NCI-H1105 (cell line): ENCODE measurements at places on chromosomes 5 and 9.

DNA sequence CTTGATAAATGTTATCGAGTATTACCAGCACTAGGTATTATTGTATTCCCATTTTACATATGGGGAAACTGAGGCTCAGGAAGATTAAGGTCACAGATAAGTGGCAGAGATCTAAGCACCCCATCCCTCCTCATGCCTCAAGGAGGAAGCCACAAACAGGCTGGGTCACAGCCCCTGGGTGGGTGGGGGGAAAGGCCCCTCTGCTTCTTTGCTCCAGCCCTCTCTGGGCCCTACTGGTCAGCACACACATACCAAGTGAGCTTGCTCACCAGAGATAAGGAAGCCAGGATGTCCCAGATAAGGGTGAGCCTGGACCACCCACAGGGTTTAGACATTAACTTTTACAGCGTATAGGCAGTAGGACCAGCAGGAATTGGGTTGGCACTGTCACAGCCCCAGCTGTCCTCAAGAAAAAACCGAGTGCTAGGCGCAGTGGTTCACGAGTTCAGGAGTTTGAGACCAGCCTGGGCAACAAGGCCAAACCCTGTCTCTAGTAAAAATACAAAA, 45.3 kb downstream of the STK10 start:
- DNase-seq = no peak

GRCh38 chr5:77881528-77881927, 105.4 kb upstream of the TBCA start:
- DNase-seq = no peak

GRCh38 chr9:4435197-4435596, 55.1 kb upstream of the SLC1A1 start:
- DNase-seq = no peak

DNA sequence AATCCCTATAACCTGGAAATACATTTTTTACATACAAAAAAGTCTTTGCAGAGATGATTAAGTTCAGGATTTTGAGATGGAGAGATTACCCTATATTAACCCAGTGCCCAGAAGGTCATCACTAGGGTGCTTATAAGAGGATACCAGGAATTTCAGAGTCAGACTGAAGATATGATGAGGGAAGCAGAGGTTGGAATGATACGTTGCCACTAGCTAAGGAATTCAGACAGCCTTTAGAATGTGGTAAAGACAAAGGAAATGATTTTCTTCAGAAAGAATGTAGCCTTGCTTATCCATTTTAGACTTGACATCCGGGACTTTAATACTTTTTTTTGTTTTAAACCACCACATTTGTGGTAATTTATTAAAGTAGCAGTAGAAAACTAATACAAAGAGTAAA, 2176.8 kb upstream of the C9orf72 start:
- no peak for DNase-seq

DNA sequence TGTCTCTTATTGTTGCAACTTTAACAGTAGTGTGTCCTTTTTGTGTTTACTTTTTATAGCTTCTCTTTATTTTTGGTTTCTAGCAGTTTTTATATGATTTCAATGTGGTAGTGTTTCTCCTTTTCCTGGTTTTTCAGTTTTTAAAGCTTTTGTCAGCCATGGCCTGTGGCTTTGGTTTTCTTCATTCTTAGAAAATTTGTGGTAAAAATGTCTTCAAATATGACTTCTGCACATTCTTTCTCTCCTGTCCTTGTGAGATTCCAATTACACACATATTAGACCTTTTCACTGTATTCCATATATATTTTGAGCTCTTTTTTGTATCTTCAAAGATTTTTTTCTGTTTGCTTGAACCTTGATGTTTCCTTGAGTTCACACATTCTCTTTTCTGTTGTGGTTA, 180.5 kb downstream of the CNTLN start:
- no peak for DNase-seq

DNA sequence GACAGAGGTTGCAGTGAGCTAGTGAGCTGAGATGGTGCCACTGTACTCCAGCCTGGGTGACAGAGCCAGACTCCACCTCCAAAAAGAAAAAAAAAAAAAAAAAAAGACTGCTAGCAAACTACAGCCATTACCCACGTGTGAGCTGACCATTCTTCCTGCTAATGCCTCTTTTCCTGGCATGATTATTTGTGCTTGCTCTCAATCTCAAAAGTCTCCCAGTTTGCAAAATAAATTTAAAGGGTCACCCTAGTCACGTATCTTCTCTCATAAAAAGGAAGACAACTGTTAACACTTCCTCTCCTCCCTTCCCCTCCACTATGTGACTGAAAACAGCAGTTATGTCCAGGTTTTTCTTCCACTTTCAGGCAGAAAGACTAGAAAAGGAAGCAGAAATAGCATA, 37.2 kb downstream of the TRIM36 start:
- DNase-seq = no peak

- DNase-seq = no peak
These were observed 122.7 kb upstream of the LPAR1 start for GRCh38 chr9:111161015-111161415.

DNA sequence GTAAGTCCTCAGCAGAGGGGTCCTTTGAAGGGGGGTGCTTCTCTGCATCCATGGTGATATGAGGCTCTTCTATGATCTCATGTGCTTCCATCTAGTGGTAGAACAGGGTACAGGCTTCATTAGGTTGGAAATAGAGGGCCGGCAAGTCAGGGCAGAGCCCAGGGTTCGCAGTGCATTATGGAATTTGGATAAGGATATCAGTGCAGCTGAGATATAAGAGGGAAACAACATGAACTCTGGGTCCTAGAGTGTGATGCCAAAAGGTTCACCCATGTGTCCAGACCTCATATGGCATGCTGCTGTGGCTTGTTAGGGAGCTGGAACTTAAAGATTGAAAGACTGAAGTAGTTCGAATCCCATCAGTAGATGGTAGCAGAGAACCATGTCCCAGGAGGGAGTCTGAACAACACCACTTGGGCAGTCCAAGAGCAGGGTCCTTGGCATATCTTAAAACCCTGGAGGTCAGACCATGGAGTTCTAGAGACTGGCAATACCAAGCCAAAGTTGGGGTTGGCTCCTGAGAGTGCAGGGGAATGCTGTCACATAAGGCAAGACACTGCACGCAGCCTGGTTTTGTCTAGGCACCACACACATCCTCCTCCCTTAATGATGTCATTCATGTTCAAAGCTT, 2.3 kb downstream of the FAM221B start:
- peak; percentile 56 for DNase-seq

DNA sequence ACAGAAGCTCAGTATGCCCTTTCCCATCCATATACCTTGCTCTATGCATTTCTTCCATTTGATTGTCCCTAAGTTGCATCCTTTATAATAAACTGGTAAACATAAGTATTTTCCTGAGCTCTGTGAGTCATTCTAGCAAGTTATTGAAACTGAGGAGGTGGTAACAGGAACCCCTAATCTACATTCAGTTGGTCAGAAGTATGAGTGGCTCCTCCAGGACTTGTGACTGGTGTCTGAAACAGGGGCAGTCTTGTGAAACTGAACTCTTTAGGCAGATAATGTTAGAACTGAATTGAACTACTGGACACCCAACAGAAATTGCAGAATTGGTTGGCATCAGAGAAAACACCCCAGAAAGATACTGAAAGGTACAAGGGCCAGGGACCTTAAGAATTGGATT, 133.1 kb upstream of the POU5F2 start:
- no peak for DNase-seq

DNA sequence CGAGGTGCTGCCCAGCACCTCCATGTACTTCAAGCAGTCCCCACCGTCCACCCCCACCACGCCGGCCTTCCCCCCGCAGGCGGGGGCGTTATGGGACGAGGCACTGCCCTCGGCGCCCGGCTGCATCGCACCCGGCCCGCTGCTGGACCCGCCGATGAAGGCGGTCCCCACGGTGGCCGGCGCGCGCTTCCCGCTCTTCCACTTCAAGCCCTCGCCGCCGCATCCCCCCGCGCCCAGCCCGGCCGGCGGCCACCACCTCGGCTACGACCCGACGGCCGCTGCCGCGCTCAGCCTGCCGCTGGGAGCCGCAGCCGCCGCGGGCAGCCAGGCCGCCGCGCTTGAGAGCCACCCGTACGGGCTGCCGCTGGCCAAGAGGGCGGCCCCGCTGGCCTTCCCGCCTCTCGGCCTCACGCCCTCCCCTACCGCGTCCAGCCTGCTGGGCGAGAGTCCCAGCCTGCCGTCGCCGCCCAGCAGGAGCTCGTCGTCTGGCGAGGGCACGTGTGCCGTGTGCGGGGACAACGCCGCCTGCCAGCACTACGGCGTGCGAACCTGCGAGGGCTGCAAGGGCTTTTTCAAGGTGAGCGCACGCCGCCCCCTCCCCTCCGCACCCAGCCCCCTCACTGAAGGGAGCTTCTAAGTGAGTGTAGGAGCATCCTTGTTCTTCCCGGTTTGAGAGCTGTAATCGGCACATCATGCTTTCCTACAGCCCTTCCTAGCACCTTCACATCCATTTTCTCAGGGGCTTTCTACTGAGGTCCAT, 6.9 kb downstream of the NR4A3 start:
- no peak for DNase-seq

- DNase-seq = no peak
These were observed 275.6 kb downstream of the CETN3 start for GRCh38 chr5:90133941-90134340.

GRCh38 chr5:112329419-112330090, 89.5 kb downstream of the EPB41L4A start:
- no peak for DNase-seq

- no peak for DNase-seq
These were observed 42.4 kb upstream of the UBAC1 start for GRCh38 chr9:136003411-136004218.

- DNase-seq = no peak
These were observed 20.3 kb upstream of the ARRDC3 start for GRCh38 chr5:91403438-91403837.

DNA sequence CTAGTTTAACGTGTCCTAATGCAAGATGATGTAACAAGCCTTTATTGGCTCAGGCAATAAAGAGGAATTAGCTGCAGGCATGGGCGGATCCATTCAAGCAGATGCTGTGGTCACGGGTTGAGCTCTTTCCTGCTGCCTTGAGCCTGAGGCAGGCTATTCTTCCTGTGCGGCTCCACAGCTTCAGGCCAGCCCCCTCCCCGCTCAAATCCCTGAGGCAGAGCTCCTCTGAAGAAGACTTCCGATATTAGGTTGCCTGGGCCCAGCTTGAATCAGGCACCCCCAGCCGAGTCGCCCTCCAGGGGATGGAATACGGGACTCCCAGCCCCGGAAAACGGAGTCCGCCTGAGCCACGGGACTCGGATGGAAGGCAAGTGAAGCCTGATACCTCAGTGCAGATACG, 95.0 kb upstream of the RUFY1 start:
- DNase-seq = no peak

GRCh38 chr5:158753354-158753753, 346.4 kb downstream of the EBF1 start:
- DNase-seq = no peak

GRCh38 chr9:34961574-34962490, 3.7 kb downstream of the PHF24 start:
- DNase-seq = no peak

GRCh38 chr9:35110327-35110761, 5.3 kb downstream of the ATOSB start:
- DNase-seq = no peak

DNA sequence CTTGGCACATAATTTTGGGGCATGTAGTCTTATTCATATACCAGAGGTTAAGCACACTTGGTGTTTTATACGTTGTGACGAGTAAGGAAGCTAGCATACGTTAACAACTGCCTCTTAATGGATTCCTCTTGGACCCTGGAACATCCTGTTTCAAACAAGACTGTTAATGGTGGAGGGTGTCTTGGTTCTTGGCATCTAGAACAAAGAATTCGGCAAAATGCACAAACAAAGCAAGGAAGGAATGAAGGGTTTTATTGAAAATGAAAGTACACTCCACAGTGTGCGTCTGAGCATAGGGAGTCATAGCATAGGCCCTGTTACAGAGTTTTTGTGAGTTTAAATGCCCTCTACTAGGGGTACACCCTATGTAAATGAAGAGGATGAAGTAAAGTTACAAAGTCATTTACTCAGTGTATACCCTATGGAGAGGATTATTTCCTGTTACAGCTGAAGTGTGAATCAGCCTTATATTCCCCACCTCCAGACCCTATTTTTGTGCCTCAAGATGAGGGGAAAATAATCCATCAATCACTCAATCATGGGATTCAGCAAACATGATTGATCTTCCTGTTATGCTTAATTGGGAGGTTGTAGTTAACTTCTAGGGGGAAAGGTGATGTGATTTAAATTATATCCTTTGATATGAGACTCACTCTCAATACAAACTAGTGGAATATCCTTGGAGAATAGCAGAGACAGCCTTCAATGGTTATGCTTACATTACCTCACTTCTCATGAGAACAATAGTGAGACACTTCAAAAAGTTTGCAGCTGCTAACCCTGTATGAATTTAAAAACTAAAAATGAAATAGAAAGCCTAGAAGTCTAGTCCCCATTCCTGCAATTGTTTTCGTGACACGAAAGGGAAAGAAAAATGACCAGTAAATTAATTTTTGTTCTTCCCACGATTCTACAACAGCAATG, 84.9 kb upstream of the MYO10 start:
- no peak for DNase-seq

DNA sequence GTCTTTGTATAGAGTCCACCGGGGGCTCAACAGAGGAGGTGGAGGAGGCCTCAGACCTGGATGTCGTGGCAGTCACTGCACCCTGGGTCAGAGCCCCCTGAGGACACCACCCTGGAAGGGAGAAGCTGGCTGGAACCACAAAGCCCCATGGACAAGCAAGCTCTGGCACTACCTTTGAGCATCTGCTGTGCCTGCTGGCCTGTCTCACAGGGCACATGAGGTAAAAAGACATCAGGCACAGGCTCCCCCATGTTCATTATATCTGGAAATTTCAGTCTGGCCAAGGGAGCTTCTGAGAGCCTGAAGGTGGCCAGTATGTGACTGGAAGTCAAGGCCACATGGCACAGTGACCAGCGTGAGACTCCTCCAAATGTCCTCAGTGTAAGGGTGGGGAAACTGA, 22.9 kb downstream of the KCNMB1 start:
- DNase-seq = no peak

DNA sequence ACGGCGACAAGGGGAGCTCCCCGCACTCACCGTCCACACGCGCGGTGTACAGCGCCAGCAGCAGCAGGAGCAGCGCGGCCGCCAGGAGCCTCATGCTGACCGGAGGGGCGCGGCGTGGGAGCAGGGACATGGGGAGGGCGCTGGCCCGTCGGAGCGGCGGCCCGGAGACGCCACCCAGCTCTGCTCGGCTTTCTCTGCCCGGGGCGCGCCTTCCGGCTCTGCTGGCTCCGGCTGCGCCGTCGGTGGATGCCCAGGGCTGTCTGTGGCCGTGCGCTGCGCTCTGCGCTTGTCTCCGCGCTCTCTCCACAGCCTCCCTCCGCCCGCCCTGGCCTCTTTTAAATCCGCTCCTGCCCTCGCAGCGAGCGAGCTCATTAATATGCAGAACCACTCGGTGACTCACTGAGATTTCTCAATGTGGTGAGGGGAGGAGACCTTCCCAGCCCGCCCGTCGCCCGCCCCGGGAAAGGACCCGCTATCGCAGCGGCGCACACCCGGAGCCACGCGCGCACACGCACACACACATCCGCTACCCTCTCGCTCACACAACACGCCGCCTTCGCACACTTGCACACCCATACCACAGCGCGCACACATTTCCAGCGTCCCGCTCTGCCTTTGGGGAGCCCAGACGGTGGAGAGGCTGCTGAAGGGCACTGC, at the start of gene CXCL14:
Gene CXCL14 (minus strand): TSS at position 307 of the 657 bp plus-strand sequence. CDS start 213 bp downstream, at position 94.
- no peak for DNase-seq
